ENCODE measurements at places on chromosomes 2 and 18.
A peak's percentile ranks its signal among the peaks of the same experiment; 100 is the strongest.

GRCh38 chr2:143205106-143205764, 76.0 kb downstream of the ARHGAP15 start:
- no peak for DNase-seq

DNA sequence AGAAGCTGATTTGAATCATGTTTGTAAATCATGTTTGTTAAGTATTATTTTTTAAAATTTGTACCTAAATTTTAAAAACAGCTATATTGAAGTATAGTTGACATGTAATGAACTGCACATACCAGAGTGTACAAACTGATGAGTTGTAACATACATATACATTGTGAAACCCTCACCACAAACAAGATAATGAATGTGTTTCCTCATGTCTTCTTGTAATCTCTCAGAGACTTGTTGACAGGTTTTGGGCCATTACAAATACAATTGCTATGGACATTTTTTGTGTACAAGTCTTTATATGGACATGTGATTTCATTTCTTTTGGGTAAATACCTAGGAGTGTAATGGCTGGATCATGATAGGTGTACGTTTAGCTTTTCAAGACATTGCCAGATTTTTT, 21.5 kb downstream of the WDR43 start:
- DNase-seq: no peak

DNA sequence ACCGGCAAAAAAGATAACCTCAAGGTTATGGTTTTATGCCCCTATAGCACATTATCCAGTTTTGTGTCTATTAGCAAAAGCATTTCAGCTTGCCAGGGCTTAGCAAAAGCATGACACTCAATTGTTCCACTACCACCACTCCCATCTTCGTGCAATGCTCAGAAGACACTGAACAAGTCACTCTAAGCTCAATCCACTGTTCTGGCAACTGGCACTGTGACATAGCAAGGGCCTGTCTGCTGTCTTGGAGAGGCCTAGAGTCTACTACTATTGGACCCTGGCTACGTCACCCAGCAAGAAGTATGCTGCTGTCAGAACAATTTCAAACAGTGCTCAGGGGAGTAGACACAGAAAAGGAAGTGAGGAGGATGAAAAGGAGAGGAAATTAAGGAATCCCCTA, 103.5 kb upstream of the PPP1CB start:
- DNase-seq: no peak

GRCh38 chr2:14422426-14422825, 210.1 kb upstream of the LRATD1 start:
- DNase-seq: no peak

DNA sequence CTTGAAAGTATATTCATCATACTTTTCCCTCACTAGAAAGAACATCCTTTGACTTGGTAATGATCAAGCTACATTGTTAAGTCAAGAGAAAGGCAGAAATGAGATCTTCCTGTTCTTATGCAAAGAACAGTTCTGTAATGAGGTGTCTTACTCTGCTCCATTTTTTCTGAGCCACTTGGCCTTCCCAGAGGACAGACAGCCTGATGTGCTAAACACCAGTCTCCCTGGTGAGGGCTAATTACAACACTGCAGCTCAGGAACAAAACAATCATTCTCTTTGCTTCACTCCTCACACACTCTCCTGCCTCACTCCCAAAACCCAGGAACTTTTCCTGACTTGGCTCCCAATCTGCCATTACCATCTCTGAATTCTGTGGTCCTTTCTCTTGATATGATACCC, 25.6 kb downstream of the TACR1 start:
- DNase-seq: no peak

GRCh38 chr2:200863782-200864175, 679 bp downstream of the CLK1 start:
- DNase-seq: no peak

GRCh38 chr2:137535897-137536296, 428.4 kb upstream of the HNMT start:
- no peak for DNase-seq

GRCh38 chr2:197838036-197838435, 33.6 kb downstream of the PLCL1 start:
- peak; percentile 39 for DNase-seq

GRCh38 chr2:157419031-157419575, 24.8 kb downstream of the CYTIP start:
- DNase-seq: no peak

- no peak for DNase-seq
These were observed 117.3 kb downstream of the CDC42EP3 start for GRCh38 chr2:37554155-37554510.

All from hepatic stellate cell (primary cell).